Fibroblast of pulmonary artery (primary cell): ENCODE measurements at places on chromosomes 12 and 14.

DNA sequence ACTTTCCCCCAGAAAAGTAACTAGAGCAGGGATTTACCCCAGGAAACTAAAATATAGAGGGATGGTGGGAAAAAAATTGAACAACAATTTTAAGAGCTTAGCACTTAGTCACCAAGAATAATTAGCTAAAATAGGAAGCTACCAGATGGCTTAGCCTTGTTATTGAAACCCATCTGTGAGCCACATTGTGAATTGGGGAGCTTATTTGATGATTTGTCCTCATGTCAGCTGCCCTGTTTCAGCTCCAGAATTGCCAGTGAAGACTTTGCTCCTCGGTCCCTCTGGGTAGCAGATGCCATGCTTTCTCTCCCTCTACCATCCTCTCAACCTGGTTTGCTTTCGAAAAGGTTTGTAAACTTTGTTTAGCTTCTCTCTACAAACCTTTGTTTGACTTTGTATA lies 67.7 kb upstream of the PTHLH start:
- DNase-seq: no peak

GRCh38 chr12:102745971-102746600 lies 171.0 kb downstream of the PAH start:
- DNase-seq: no peak

DNA sequence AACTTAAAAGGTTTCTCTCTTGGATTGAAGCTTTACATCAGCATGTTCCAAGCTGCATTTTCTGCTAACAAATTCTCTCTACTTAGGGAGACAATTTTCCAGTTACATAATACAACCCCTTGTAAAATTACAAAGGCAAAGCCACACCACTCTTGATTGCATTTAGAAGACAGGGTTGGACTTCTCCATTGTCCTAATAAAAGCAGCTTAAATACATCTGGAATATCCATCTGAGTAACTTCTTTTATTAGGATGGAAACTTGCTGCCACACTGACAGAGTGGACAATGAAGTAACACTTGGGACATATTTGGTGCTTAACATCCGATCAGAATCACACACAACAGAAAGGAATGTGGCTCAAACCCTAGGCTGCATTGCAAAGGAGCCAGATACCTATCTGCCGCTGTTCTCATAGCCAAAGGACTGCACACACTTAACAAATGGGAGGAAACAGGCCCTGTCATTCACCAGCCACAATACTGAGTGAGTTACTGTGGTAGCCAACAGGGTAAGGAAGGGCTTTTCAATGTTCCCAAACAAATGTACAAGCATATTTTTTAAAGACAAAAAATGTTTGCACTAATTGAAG lies 157.2 kb downstream of the PAX9 start:
- DNase-seq: no peak

DNA sequence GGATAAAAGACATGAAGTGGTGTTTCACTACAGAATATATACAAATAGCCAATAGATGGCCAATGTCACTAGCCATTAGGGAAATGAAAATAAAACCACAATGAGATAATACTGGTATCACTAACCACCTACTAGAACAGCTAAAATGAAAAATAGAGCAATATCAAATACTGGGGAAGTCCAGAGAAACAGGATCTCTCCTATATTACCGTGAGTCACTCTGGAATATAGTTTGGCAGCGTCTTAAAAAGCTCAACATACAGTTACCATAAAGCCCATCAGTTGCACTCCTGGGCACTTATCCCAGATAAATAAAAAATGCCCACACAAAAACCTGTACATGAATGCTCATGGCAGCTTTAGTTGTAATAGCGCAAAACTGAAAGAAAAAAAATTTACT lies 101.7 kb downstream of the TMTC1 start:
- no peak for DNase-seq

- peak; percentile 88 for DNase-seq
These were observed 244.8 kb downstream of the IPO8 start for GRCh38 chr12:30450872-30451271.

- no peak for DNase-seq
These were observed 59.7 kb downstream of the GTF2A1 start for GRCh38 chr14:81161088-81161487.

- peak; percentile 44 for DNase-seq
These were observed 69.8 kb downstream of the RERG start for GRCh38 chr12:15151161-15152091.

- DNase-seq: no peak
These were observed 635.5 kb downstream of the SLC16A7 start for GRCh38 chr12:60231303-60231702.

GRCh38 chr14:31205681-31206535 lies 1.7 kb downstream of the HECTD1 start:
- DNase-seq: peak; percentile 72

- DNase-seq: peak; percentile 52
These were observed 25.6 kb upstream of the ARID4A start for GRCh38 chr14:58272588-58273372.

DNA sequence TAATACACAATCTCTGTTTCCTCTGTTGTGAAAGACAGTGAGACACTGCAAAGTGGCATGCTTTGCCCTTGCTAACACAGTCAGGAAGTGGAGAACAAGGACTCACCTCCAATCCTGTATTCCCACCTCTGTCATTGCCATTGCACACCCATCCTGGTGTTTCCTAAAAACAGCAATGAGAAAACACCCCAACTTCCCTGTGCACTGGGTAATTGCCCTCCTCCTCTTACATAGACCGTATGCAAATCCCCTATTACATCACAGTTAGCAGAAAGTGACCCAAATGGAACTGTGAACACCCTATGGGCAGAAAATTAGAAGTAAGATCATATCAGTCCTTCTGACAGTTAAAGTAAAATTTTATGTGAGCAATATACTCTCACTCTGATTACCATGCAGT lies 355.5 kb downstream of the BCL11B start:
- no peak for DNase-seq

- no peak for DNase-seq
These were observed 127.2 kb downstream of the SLC15A5 start for GRCh38 chr12:16150276-16150675.

DNA sequence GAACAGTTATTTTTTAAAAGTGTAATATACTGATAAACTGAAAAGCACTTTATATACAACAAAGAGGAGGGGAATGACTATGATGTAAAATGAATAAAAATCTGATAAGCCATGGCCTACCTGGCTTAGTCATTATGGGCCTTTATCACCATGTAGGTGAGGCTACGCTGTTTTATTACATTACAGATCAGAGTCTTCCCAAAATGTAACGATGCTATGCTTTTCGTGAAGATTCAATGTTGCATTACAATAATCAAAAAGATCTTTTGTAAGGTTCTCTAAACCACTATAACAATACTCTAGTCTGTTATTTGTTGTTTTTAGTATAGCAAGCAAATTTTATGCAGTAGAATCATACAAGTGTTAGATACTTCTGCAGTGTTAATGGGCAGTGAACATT lies 34.2 kb downstream of the ARID4A start:
- DNase-seq: no peak

- no peak for DNase-seq
These were observed 335.5 kb upstream of the SFSWAP start for GRCh38 chr12:131375261-131375971.

DNA sequence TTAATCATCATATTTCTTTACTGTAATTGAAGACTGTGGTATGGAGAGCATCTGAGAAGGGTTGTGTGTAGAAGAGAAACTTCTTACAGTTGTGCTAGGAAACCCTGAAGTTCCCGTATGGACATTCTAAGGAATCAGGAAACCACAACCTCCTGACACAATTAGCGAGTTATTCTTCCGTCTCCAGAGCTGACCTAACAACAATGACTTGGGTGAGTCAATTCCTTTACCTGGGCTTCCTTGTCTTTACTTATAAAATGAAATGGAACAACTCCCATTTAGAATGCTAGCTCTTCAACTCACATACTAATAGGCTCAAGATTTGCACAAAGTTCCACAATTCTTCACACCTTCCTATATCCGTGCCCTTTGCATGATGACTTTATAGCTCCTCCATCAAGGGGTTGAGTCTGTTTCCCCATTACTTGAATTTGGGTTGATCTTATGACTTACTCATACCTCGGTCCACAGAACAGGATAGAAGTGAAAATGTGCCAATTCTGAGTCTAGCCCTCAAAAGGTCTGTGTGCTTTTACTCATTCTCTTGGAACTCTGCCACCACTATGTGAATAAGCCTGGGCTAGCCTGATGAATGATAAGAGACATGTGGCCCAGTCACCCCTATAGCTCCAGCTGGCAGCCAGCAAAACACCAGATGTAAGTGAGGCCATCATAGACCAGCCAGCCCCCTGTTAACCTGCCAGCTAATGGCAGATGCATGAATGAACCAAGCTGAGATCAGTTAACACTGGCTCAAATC lies 459.4 kb downstream of the ETNK1 start:
- DNase-seq: peak; percentile 69

DNA sequence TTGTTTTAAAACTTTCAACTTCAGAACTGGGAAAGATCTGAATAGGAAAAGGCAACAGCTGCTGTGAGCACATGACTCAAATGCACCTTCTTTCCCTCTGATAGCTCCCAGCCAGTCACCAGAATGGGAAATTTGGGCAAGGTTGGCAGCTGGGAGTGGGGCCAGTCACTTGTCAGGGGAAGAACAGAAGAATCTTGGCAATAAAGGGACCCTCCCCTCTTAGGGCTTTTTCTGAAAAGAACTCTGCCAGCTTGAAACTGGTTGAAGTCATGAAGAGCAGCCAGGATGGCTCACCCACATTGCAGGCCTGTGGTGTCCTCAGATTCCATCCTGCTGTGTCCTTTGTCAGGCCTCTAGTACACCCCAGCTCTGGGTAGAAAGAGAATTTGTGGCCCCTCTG lies 10.3 kb upstream of the RIC8B start:
- DNase-seq: no peak

DNA sequence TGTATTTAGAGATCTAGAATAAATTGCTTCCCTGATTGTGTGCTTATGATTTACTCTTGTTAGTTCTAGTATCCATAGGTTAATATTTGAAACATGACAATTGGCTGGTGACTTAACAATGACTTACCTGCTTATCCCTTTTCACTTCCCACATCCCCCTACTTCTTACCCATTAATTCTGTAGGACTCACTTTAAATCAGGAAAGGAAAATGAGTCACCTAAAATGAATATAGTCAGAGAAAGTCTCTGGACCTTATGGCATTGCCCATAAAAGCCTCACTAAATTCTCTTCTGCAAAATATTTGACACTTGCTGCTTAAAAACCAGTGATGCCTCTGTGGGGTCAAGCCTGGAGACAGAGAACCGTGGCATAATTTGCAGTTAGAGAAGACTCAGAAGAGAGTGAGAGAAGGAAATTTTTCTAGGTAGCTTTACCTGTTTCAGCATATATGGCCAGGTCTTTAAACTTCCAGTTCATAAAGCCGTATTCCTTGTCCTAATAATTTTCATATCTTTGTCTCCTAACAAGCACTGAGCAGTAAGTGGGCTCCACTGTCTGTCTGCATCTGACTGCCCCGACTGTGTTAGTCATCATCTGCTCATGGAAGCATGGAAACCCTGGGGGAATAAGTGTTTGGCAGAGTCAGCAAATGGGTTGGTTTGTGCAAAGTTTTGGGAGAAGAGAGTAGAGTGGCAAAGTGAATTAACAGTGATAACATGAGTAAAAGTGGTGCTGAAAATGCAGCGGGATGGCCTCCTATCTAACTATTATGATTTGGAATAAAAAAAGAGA lies 294.4 kb downstream of the AKAP6 start:
- peak; percentile 47 for DNase-seq

- no peak for DNase-seq
These were observed 47.8 kb upstream of the CEP83 start for GRCh38 chr12:94507455-94507854.

DNA sequence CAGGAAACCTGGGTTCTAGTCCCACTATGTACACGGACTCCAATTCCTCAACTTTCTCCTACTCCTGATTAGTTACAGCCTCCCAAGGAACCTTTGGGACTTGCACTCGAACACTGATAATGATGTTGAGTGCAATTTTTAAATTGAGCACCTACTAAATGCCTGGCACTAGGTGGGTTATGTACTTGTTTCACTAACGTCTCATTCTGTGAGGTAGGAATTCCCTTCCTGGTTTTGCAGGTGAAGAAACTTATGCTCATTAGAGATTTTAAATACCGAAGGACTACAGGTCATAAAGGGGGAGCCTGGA lies 536 bp downstream of the PARPBP start:
- DNase-seq: no peak

DNA sequence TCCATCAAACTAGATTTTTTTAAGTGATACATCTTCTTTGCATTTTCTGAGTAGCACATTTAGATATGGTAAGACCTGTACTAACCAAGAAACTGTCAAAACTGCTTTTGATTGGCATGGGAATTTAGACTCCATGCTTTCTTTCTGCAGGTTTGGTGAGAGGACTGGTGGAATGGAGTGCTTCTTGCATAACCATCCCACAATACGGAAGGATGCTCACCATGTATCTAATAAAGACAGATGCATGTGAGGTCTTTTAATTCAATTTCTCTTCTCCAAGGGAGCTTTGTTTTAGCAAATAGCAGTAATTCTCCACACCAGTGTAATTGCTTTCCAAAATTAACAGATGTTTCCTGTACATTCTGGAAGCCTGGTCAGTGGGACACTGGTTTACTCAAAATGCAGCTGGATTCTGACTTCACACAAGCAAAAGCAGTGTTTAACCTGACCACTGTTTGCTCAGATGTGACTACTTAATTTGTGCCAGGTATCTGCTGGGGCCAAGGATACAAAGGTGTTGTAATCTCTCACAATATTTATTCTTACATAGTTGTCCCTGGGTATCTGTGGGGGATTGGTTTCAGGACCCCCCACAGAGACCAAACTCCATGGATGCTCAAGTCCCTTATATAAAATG lies 26.1 kb downstream of the FGD6 start:
- no peak for DNase-seq

DNA sequence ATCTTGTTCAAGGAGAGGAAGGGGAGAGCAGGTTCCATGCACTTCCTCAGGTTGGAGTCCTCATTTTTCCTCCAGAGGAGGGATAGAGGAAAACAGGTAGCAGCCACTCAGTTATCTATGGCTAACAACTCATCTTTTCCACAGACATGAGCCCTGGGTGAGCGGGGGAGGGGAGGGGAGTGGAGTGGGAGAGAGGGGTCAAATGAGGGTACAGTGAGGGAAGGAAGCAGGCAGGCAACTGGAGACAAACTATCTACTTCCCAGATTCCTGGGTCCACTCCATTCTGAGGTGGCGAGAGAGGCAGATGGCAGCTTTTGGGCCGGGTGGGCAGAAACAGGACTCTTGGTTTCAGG lies 2.6 kb upstream of the ZNF385A start:
- DNase-seq: no peak
